ENCODE measurements at places on chromosomes 7 and 10.

- no peak for DNase-seq
Measured at GRCh38 chr10:112429147-112429546, 17.6 kb downstream of the ZDHHC6 start.

- peak; percentile 55 for DNase-seq
Measured at GRCh38 chr7:108592646-108593201, 23.1 kb downstream of the DNAJB9 start.

DNA sequence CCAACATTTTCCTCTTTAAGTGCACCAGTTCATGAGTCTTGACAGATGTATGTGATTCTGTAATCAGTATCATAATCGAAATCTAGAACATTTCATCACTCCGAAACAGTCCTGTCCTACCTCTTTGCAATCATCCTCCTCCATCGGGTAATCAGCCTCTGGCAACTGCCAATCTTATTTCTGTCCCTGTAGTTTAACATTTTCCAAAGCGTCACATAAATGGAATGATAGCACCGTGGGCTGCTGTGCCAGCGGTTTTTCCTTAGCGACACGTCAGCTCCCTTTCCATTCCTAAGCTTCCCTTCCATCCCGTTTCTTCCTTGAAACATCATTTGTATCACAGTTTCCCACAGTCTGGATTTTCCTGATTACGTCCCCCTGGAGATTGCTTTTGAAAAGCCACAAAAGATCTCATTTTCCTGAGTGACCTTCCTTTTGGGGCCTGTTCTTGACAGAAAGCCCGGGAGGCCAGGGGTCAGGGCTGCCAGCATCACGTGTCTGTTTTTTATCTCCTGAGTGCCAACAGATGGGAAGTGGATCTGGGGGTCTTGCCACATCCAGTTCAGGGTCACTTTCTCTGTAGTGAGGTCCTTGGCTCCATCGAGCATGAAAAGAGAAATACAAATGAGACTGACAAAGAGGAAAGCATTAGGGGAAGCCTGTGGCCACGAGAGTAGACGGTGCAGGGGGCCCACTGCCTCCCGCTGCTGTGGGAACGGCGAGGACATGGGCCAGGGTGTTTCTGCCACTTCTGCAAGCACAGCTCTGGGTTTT is 31.6 kb downstream of the TMEM120A start:
- no peak for DNase-seq

DNA sequence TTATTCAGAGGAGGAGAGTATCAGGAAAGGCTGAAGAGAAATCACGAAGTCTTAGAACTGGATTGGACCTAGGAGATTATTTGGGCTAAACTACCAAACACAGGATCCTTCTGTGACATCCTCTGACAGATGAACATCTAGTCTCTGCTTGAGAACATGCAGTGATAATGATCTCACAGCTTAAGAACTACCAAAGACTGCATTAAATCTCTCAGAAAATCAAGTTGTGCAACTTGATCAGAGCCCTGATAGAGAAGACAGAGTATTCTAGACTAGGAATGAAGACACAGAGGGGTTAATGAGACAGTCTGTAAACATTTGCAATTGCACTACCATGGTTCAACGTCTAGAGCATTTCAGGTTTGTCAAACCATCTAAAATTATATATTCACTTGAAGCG is 37.1 kb upstream of the AGBL3 start:
- no peak for DNase-seq

DNA sequence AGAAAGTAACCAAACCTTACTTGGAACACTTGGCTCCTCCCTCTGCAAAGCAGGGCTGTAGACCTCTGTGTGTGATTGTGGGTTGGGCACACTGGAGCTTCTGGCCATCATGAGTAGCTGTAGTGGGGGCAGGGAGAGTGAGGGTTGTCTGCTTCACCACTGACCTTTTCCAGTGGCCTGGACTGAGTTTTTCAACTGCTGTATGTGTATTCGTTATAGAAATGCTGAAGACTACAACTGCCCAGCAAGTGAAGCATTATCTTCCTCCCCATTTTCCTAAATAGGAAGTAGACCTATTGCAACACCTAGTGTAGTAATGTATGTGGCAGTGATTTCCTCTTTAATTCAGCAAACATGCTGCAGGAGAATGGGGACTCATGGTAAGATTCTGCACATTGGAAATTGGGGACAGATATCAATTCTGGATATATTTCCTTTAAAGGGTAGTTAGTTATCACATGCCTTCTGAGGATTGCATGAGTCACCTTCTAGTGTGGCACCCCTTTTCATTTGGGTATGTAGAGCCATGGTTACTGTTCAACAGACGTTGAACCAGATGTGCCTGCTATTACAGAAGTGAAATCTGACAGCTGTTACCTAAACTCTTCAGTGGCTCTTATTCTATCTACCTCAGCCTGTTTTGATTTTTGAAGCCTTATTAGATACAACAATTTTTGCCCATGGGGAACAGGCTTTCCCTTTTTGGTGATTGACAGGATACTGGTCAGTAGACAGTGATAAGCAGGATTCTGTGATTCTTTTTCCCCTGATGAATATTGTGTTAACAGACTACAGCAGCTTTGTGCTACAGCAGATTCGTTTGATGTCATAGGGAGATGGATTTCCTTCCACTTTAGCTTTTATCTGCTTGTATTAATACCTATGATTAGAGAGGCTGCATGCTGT is 130.9 kb downstream of the SND1 start:
- DNase-seq = peak; percentile 13

- no peak for DNase-seq
Measured at GRCh38 chr10:31171402-31172083, 139.9 kb upstream of the ZNF438 start.

DNA sequence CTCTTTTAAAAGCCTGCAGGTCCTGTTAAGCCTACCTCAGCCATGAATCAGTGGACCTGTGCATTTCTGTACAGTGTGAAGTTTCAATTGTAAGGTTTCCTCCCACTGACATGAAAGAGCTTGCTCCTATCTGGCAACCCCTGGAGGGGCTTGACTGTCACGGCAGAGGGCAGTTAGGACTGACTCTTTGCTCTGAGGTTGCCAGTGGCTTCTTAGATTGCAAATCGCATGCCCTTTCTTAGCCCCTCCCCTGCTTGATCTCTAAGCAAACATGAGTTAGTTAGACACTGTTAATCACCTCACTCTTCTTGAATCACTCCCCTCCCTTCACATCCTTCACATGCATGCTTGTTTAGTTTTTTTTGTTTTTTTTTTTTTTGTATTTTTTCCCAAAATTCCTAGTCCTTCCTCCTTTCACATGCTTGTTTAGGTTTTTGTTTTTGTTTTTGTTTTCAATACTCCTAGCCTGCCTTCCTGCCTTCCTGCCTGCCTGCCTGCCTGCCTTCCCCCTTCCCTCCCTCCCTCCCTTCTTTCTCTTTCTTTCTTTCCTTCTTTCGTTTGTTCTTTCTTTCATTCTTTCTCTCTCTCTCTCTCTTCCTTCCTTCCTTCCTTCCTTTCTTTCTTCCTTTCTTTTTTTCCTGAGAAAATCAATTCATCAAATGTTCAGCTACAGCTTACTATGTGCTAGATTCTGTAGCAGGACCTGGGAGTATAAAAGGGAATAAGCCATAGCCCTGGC is 6.0 kb upstream of the HIPK2 start:
- no peak for DNase-seq

- no peak for DNase-seq
Measured at GRCh38 chr10:2798336-2799022, 268.9 kb upstream of the PFKP start.
